ENCODE measurements at places on chromosomes 7 and 10.

DNA sequence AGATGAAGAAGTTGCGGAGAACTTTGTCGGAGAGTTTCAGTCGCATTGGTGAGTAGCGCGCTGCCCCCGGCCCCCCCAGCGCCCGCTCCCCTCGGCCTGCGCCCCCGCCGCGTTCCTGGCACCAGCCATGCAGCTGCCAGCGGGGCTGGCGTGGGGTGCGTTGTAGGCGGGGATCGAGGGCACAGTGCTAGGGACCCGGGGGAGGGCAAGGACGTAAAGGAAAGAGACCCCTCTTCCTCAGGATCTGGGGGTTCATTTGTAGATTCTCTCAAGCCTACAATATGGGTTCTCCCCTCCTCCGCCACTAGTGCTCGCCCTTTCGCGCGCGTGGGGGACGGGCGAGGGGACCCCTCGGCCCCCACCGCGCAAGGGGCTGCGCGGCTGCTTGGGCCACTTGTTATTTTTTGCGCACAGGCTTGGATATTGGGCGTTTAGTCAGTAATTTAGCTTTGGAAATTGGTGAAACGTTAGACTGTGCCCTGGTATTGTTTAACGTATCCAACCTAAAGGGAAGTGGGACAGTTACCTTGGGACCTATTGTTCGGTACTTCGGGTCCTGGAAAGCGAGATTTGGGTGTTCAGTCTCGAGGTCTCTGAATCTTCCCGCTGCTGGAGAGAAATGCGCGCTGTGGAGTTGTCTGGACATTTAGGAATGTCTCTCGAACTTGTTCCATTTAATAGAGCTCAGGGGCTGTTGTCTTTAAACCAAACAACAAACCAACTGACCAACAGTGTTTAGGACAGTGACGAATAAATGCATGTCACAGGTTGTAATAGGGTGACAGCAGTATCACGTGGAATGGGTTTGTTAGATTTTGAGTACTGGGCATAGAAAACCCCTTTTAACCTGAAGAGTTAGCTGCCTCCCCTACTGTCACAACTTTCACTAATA is 796 bp downstream of the CDK14 start:
- no peak for DNase-seq

DNA sequence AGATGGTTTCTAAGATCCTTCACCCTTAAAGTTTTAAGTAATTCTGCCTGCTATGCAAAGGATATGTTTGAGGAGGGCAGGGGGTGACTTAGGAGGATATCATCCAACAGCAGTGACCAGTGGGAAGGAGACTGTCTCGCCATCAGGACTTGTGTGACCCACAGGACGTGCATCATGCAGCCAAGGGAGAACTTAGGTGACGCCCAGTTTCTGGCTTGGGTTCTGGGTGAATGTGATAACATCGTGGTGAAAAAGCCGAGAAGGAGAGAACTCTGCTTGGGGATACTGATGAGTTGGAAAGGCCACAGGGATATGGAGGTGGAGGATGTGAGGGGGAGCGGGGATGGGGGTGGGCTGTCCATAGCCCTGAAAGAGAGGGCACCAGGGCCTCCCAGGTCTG is 3.8 kb downstream of the WIPI2 start:
- no peak for DNase-seq

GRCh38 chr10:117936566-117936965 is 110.2 kb downstream of the RAB11FIP2 start:
- DNase-seq, result no peak

GRCh38 chr7:6193709-6194108 is 78.7 kb downstream of the CYTH3 start:
- no peak for DNase-seq

DNA sequence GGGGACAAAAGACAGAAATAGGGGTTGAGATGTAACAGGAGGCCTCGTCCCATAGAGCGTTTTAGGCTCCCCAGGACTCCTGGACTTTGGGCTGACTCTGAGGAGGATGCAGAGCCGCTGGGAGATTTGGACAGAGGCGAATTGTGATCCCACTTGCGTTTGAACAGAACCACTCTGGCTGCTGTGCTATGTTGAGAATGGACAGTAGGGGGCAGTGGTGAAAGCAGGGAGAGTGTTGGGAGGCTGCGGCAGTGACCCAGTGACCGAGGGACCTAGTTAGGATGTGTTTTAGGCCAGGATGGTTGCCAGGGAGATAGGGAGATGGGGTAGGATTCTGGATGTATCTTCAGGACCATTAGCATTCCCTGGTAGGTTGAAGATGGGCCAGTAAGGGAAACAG is 271.6 kb downstream of the CCDC3 start:
- no peak for DNase-seq

- no peak for DNase-seq
Measured at GRCh38 chr10:71362141-71362540, 34.6 kb upstream of the CDH23 start.

DNA sequence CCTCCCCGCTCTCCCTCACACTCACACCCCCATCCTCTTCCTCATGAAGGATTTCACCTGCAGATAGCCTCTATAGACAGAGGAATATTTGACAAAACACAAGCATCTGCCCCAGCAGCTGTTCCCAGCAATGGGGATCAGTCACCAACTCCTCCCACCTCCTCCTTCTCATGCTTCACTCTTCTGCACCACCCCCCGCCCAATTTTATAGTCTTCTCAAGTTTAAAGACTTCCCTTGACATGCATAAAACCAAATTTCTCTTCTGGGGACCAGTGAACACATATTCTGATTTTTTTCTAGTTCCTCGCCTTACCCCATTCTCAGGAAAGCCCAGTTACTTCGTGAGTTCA is 654.4 kb downstream of the LRMDA start:
- no peak for DNase-seq

- no peak for DNase-seq
Measured at GRCh38 chr7:33591490-33591889, 313.8 kb upstream of the BMPER start.

- DNase-seq, result no peak
Measured at GRCh38 chr10:132516771-132517725, 20.5 kb upstream of the INPP5A start.

DNA sequence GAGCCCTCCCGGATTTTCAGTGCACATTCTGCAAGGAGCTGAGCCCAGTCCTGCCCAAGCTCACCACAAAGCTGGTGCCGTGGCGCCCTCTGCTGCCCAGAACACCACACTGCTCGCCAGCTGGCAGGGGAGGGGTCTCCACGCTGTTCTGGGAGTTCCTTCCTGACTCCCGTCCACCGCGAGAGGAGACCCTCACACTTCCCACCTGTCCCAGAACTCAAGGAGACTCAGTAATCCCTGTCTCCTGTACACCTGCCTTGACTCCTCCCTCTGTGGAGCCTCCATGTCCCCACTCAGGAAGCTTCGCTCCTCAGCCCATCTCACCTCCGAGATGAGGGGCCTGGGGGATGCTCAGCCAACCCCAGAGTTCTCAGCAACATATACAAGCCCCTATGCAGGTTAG is 11.3 kb downstream of the C10orf105 start:
- no peak for DNase-seq

DNA sequence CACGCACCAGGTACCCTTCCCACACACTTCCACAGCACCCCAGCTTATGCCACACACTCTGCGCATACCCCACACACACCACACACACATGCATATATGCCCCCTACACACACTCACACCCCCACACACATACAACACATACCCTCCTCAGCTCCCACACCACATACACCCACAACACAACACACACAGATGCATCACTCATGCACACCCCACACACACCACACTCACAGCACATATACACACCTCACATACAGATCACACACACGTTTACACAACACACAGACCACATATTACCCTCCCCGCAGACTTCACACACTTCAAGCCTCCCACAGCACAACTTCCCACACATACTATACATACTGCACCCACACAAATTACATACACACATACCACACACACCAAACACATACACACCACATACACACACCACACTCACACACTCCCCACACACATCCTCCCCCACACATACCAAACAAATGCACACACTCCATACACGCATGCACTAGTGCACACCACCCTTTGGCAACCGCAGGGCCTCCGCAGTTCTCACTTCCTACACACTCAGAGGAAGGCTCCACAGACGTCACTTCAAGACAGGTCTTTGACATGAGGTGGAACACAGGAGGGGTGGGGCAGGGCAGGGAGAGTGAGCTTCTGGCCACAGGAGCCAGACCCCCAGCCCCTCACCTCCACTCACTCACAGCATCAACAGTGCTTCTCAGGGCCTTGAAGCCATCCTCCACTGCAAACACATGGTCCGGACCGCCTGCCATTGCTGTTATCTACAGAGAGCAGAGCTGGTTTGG is 18.5 kb upstream of the ANTXRL start:
- no peak for DNase-seq

- DNase-seq, result no peak
Measured at GRCh38 chr7:66542049-66542448, 86.6 kb upstream of the KCTD7 start.

- no peak for DNase-seq
Measured at GRCh38 chr10:24396396-24396795, 187.5 kb downstream of the KIAA1217 start.

GRCh38 chr7:29882481-29882880 is 76.2 kb downstream of the WIPF3 start:
- no peak for DNase-seq

DNA sequence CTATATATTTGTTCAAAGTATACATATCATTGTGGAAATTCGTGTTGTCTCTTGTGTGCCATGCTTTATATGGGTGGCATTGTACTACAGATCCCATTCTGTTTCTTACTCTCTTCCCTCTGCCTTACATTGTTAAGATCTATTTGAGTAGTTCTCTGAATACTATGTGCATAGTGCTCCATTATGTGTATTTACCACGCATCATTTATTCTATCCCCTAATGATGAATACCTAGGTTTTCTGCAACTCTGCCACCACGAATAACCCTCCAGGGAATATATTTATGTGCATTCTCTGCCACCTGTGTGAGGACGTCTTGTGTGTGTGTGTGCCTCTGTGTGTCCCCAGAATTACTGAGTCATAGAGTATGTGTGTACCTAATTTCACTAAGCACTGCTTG is 431.2 kb upstream of the C7orf33 start:
- no peak for DNase-seq

DNA sequence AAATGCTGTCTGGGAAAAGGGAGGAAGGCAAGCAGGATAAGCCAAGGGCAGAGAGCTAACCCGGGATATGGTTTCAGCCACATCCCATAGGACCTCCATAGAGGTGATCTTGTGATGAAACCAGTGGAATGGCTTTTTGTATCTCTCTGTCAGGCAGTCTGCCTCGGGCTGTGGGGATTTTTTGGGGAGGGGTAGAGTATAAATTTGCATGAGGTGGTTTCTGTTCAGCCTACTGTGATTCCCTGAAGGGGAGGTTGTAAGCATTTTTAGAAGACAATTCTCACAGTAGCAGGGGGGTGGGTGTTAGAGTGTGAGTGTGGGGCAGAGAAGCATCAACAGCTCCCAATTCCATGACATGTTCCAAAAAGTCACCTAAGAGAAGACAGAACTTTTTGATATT is 11.8 kb downstream of the OR9A2 start:
- no peak for DNase-seq

DNA sequence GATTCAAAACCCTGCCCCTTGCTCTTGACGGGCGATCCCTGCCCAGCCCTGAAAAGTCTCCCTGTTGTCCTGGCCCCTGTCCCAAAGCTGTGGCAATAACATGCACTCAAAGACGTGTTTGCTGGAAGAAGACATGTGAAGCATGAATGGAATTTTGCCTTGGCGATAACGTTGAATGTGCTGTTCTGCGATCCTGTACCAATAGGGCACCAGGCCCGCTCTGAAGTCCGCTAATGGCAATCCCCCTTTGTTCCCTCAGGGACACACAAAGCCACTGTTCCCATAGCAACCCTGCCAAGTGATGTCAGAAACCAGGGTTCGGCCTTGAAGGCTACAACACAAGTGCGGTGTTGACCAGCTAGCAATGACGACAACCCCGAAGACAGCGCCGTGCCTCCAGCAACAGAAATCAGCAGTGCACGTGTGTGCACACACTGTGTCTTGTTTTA is 284.6 kb downstream of the KLF6 start:
- DNase-seq, result no peak

- DNase-seq, result no peak
Measured at GRCh38 chr7:95209788-95210187, 114.5 kb downstream of the PON1 start.

GRCh38 chr10:70038923-70039322 is 13.7 kb upstream of the MACROH2A2 start:
- no peak for DNase-seq

- no peak for DNase-seq
Measured at GRCh38 chr7:41886901-41887311, 184.0 kb upstream of the INHBA start.

Measured in stimulated activated CD8-positive, alpha-beta memory T cell treated with anti-CD3 and anti-CD28 coated beads, Interleukin-2, amount 100 ng/mL, for 1 hour (primary cell).